ENCODE measurements at places on chromosomes 5 and 9.

DNA sequence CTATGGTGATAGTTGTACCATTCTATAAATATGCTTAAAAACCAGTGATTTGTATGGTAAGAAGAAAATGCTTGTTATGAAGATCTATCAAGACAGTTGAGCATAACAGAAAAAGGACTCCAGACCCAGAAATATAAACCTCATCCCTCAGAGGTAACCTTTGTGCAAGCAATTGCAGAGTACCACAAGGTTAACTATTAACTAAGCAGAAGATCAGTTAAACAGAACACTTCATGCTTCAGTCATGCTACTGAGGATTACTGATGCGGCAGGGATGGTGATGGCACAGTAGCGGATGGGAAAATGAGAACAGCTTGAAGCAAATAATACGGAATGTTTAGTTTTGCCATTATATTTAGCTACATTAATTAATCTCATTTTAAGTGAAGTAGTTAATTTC lies 45.5 kb downstream of the IARS1 start:
- no peak for DNase-seq

GRCh38 chr9:131728961-131729360 lies 10.9 kb downstream of the RAPGEF1 start:
- no peak for DNase-seq

- no peak for DNase-seq
Observed at GRCh38 chr9:31799953-31800609, 584.4 kb upstream of the ACO1 start.

- no peak for DNase-seq
Observed at GRCh38 chr5:128228521-128228920, 145.0 kb downstream of the SLC12A2 start.

- no peak for DNase-seq
Observed at GRCh38 chr9:91158286-91158685, 203.4 kb downstream of the AUH start.

DNA sequence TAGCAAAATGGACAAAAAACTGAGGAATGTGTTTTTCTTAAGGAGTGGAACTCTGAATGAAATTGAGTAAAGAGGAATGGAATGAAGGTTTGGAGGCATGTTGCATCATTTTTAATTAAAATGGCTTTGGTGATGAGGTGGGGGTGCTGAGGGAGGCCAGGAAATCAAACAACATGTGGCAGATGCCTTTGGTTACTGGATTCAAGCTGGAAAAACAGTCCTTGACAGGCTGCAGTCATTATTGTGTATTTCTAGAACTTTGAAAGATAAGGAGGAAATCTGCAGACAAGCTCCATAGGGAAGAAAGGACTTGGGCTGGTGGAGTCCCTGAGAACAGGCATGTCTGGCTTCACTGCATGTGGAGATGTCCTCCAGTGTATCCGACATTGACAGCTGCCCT lies 203.5 kb upstream of the HAPLN1 start:
- DNase-seq, result no peak

DNA sequence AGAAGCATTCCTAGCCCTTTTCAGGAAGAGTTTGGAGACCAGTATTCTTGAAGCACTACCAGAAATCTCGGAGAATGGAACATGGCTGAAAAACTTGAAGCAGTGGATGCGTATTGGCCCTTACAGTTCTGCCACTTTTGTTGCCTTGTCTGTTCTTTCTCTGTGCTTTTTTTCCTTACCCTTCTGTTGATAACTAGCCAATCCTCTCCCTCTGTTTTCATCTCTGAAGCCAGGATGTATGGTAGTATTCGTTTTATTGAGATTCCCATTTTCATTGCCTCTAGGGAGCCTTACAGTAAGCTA lies 564 bp upstream of the CCNH start:
- no peak for DNase-seq

Data from substantia nigra (tissue), 51 donors.